ENCODE measurements at places on chromosomes 5 and 9.

DNA sequence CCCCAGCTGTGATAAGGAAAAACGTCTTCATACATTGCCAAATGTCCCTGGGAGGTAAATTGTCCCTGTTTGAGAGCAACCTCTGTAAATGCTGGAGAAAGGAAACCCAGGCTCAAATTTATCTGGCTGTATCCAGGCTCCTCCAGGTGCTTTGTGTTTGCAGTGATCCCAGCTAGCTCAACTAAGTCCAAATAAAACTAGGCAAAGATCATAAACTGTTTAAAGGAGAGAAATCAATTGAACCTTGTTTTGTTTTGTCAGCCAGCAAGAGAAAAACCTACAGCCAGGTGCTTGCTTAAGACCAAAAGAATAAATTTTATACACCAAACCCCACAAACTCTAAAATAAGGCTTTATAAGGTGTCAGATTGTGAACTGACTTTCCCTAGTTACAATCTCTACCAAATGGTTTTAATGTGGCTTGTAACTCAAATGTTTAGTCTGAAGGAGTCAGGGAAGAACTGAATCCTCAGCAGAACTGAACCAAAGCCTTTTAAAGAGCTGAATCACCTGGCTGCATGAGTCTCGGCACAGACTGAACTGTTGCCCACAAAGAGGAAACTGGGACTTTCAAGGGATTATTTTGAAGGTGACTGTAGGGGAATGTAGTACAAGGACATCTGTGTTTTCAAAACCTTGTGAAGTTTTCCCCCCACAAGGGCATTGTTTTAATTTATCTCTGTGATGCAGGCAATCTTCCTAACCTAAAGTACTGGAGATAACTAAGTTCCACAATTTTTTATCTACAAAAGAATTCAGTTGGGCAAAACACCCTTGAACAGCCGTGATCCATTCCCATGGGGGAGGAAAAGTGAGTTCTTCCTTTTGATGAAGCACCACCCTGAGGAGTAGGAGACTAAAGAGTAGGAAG, 201.7 kb upstream of the TARS1 start:
- H3K4me1 ChIP-seq: no peaks in the 10 kb centered on the region
- no peak overlapping the region for H3K4me3 ChIP-seq
- H3K36me3 ChIP-seq: no peaks in the 10 kb centered on the region
- no peak for DNase-seq

- no peaks in the 10 kb centered on the region for H3K27me3 ChIP-seq
- H3K4me1 ChIP-seq: no peaks in the 10 kb centered on the region
- no peak overlapping the region for H3K27ac ChIP-seq
- no peak for DNase-seq
- H3K4me3 ChIP-seq: no peak overlapping the region
Measured at GRCh38 chr5:93145767-93146166, 435.3 kb downstream of the NR2F1-AS1 start.

DNA sequence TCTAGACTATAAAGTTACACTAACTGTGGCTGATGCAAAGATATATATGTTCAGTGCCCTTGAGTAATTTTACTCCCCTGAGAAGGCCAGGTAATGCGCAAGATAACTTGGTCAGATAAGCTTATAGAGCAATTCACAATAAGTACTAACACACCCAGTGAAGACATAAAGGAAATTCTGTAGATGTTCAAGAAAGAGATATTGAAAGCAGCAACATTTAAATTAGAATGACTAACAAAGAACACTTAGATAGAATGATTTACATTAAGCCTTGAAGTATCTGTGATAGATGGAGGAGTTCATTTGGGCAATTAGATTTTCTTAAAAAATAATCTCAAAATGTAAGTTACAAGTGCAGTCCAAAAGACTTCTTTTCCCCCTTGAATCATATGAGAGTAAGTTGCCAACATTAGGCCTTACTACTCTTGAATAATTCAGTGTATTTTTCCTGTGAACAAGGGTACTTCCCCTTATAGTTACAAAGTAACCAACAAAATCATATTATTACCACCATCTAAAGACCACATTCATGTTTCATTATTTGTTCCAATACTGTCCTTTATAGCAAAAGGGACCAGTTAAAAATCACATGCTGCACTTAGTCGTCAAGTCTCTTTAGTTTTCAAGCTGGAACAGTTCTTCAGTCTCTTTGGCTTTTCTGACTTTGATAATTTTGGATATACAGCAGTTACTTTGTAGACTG, 44.4 kb upstream of the ELOVL7 start:
- no peaks in the 10 kb centered on the region for H3K4me1 ChIP-seq
- H3K36me3 ChIP-seq: peaks cover 3% of the 10 kb centered on the region
- H3K4me3 ChIP-seq: no peak overlapping the region
- H3K27ac ChIP-seq: no peak overlapping the region
- H3K27me3 ChIP-seq: no peaks in the 10 kb centered on the region

GRCh38 chr5:10556289-10556807, 7.5 kb upstream of the ANKRD33B start:
- H3K27me3 ChIP-seq: peaks cover 17% of the 10 kb centered on the region
- H3K27ac ChIP-seq: no peak overlapping the region
- no peak for DNase-seq
- H3K36me3 ChIP-seq: peaks cover 5% of the 10 kb centered on the region
- H3K4me1 ChIP-seq: peaks cover 16% of the 10 kb centered on the region

GRCh38 chr9:89929673-89930480, 325.1 kb downstream of the GADD45G start:
- no peak overlapping the region for H3K4me3 ChIP-seq
- peaks cover 65% of the 10 kb centered on the region for H3K27me3 ChIP-seq
- no peaks in the 10 kb centered on the region for H3K4me1 ChIP-seq
- H3K36me3 ChIP-seq: no peaks in the 10 kb centered on the region
- H3K27ac ChIP-seq: no peak overlapping the region

GRCh38 chr5:28574606-28575005, 1536.2 kb upstream of the CDH9 start:
- DNase-seq: no peak
- H3K36me3 ChIP-seq: no peaks in the 10 kb centered on the region
- H3K27me3 ChIP-seq: no peaks in the 10 kb centered on the region
- H3K27ac ChIP-seq: no peak overlapping the region

DNA sequence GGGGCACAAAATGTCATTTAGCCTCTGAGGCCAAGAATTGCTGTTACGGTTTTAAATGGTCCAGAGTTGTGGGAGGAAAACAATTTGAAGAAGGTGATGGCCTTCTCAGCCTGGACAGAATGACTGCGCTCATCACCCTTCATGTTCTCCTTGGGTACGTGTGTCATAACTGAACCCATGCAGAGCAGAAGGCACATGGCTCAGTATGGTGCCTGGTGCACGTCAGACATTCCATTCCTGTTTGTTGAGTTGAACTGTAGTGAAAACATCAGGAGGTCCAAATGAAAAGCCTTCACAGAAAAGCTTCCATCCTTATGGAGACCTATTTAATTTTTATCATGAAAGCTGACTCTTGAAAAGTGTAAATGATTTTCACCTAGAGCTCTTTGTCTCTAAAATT, 133.2 kb downstream of the CFAP90 start:
- no peaks in the 10 kb centered on the region for H3K4me1 ChIP-seq
- peaks cover 2% of the 10 kb centered on the region for H3K36me3 ChIP-seq
- no peak for DNase-seq
- no peaks in the 10 kb centered on the region for H3K27me3 ChIP-seq
- no peak overlapping the region for H3K27ac ChIP-seq
- H3K4me3 ChIP-seq: no peak overlapping the region

GRCh38 chr5:76787237-76787636, 31.6 kb upstream of the F2RL1 start:
- H3K4me1 ChIP-seq: no peaks in the 10 kb centered on the region
- H3K27me3 ChIP-seq: peaks cover 13% of the 10 kb centered on the region
- no peak overlapping the region for H3K27ac ChIP-seq

- H3K36me3 ChIP-seq: no peaks in the 10 kb centered on the region
- H3K27me3 ChIP-seq: peaks cover 12% of the 10 kb centered on the region
- H3K4me3 ChIP-seq: no peak overlapping the region
- no peaks in the 10 kb centered on the region for H3K4me1 ChIP-seq
Measured at GRCh38 chr5:42648036-42648435, 108.6 kb upstream of the CCDC152 start.

GRCh38 chr9:21684831-21685362, 117.5 kb upstream of the MTAP start:
- H3K27ac ChIP-seq: no peak overlapping the region
- H3K4me3 ChIP-seq: no peak overlapping the region
- no peaks in the 10 kb centered on the region for H3K36me3 ChIP-seq
- DNase-seq: no peak

DNA sequence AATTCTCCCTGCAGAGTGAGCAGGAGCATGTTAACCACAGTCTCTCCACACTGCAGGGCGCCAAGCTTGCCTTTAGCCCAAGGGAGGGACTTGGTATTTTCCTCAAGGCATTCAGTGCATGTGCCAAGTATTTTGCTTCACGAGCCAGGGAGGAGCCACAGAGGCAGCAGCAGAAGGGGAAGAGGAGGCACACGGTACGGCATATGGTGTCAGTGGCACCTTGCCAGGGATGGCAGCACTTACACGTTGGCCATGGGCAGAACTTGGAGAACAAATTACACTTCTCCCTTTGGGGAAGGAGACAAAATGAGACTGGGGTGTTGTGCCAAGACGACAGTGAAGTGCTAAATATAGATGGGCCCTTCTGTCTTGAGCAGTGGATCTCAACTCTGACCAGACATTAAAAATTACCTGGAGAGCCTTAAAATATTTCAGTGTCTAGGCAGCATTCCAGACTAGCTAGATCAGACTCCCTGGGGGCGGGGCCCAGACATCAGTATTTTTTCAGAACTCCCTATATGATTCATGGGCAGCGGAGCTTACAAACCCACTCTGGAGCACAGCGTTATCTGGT, 155.8 kb downstream of the DRD1 start:
- H3K27me3 ChIP-seq: peaks cover 13% of the 10 kb centered on the region
- H3K36me3 ChIP-seq: no peaks in the 10 kb centered on the region
- H3K27ac ChIP-seq: no peak overlapping the region
- H3K4me3 ChIP-seq: no peak overlapping the region
- no peak for DNase-seq

DNA sequence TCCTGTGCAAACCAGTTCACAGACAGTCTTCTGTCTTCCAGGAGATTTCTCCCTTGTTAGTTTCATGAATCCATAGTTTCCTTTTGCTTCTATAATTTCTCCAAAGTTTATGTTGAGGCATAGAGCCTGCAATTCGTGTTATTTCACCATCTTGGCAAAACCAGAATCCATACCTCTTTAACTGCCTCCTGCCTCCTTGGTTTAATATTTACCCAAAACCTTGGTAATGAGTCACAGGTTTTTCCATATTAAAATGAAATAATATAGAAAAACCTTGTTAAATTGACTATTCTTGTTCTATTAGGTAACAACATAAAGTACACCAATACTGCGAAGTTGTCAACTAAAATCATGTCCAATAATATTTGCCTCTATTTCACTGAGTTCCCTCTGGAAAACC, 459.7 kb downstream of the HINT1 start:
- no peaks in the 10 kb centered on the region for H3K27me3 ChIP-seq
- DNase-seq: no peak
- H3K36me3 ChIP-seq: no peaks in the 10 kb centered on the region
- H3K4me1 ChIP-seq: no peaks in the 10 kb centered on the region
